ENCODE measurements at places on chromosomes 5 and 9. TPM values are rescaled to one million over a fixed set of nuclear protein-coding genes. Genes with fewer than 3 reads are reported as not detected.

- peaks cover 25% of the 10 kb centered on the region for H3K4me1 ChIP-seq
- H3K4me3 ChIP-seq = no peak overlapping the region
- H3K27ac ChIP-seq = no peak overlapping the region
Observed at GRCh38 chr9:81599837-81600236, 89.5 kb downstream of the TLE1 start.

GRCh38 chr5:135446615-135447014 is 533 bp downstream of the DCANP1 start:
- no peak overlapping the region for H3K27ac ChIP-seq
- no peak overlapping the region for H3K4me3 ChIP-seq
- H3K36me3 ChIP-seq = no peaks in the 10 kb centered on the region
- peaks cover 18% of the 10 kb centered on the region for H3K4me1 ChIP-seq

DNA sequence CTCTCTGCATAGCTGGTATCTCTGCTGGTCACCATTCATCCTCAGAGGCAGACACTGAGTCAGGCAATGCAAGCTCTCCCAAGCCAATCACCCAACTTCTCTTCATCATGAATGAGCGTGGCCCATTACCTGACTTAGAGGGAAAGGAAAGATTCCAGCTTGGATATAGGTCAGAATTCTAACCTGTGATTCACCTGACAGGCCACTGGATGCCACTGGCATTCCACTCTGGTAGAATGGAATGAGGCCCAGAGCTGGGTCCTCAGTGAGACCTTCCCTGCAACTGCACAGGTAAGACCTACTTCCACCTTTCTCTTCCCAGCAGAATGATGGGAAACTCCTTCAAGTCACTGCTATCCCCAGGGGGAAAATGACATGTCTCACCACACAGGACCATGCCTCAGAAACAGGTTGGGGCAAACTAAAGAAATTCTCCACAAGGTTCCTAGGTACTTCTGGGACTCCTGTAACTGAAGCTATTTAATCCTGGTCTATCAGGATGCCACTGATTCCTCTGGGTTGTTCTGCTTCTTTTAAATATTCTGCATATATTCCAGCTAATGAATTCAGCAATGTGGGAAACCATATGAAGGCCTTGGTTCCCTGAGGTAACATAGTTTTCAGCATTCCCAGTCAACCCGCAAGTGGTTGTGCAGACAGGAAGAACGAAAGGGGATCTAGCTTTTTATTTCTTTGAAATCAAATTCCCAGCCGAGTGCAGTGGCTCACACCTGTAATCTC is 62.0 kb downstream of the SUSD1 start:
- no peak overlapping the region for H3K4me3 ChIP-seq
- H3K4me1 ChIP-seq = peaks cover 4% of the 10 kb centered on the region
- peak; percentile 53 for DNase-seq
- no peaks in the 10 kb centered on the region for H3K36me3 ChIP-seq
- no peak overlapping the region for H3K27ac ChIP-seq

The GFI1B gene
- total RNA-seq = not detected

DNA sequence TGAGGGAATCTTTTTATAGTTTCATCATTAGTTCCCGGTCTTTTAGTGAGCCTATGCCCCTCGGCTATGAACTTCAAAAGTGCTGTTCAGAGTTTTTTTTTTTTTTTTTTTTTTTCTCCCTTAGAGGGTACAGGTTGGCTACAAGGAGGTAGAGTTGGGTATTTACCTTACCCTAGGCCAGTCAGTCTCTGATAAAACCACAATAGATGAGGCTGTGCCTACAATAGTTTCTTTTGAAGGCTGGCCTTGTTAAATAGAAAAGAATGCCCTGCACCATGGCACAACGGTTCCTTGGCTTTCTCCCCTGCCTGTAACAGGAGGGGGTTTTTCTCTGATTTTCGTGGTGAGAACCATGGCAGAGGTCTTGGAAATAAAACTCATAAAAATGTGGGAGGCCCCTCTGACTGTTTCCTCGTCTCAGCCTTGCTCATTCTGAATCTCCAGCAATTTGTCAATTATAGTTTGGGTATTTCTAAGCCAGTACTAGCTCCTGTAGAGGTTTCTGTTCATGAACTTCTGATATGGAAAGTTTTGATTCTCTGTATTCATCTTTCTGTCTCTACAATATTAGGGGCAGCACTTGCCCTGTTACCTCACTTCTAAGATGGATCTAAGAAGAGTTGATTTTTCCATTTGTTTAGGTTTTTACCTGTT is 152.0 kb downstream of the MTRR start:
- no peak overlapping the region for H3K4me3 ChIP-seq
- no peaks in the 10 kb centered on the region for H3K36me3 ChIP-seq
- DNase-seq = no peak
- no peak overlapping the region for H3K27ac ChIP-seq
- no peaks in the 10 kb centered on the region for H3K4me1 ChIP-seq

GRCh38 chr9:97853844-97854695 is 1.0 kb downstream of the FOXE1 start:
- H3K4me3 ChIP-seq = peak overlapping the region; percentile 29
- H3K27ac ChIP-seq = no peak overlapping the region
- peak; percentile 66 for DNase-seq
- peaks cover 22% of the 10 kb centered on the region for H3K4me1 ChIP-seq

The C9orf57 gene
- total RNA-seq = not detected

- no peaks in the 10 kb centered on the region for H3K4me1 ChIP-seq
- no peak overlapping the region for H3K4me3 ChIP-seq
- no peak for DNase-seq
- H3K36me3 ChIP-seq = no peaks in the 10 kb centered on the region
- H3K27me3 ChIP-seq = no peaks in the 10 kb centered on the region
Observed at GRCh38 chr9:117098331-117098730, 316.5 kb downstream of the ASTN2 start.

DNA sequence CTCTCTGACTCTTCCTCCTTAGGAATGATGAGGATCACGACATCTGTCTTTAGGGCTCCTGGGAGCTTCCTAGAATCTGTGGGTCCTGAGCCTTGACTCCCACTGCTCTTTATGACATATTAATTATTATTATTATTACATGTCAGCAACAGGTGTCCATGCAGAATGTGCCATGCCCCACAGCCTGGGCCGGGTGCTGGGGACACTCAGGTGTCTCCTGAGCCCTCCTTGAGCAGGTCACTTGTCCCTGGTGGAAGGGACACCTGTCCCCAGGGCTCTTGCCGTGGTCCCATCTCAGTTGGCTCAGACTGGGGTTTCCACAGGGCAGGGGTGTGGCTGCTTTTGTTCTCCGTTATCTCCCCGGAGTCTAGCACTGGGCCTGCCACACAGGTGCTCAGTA is 34.2 kb downstream of the PTGES start:
- no peaks in the 10 kb centered on the region for H3K27me3 ChIP-seq
- no peak for DNase-seq
- no peaks in the 10 kb centered on the region for H3K36me3 ChIP-seq
- no peak overlapping the region for H3K27ac ChIP-seq

The HMCN2 gene
- total RNA-seq = 0.15 TPM

- H3K36me3 ChIP-seq = no peaks in the 10 kb centered on the region
- H3K4me1 ChIP-seq = peaks cover 1% of the 10 kb centered on the region
- H3K4me3 ChIP-seq = no peak overlapping the region
- no peaks in the 10 kb centered on the region for H3K27me3 ChIP-seq
- no peak for DNase-seq
Observed at GRCh38 chr5:6540111-6540827, 91.6 kb downstream of the UBE2QL1 start.

Data from neural progenitor cell (in vitro differentiated cells).